Cardiac fibroblast (primary cell): ENCODE measurements at places on chromosomes 6 and 20.

GRCh38 chr6:170264086-170264485, 26.8 kb downstream of the DLL1 start:
- DNase-seq, result no peak

DNA sequence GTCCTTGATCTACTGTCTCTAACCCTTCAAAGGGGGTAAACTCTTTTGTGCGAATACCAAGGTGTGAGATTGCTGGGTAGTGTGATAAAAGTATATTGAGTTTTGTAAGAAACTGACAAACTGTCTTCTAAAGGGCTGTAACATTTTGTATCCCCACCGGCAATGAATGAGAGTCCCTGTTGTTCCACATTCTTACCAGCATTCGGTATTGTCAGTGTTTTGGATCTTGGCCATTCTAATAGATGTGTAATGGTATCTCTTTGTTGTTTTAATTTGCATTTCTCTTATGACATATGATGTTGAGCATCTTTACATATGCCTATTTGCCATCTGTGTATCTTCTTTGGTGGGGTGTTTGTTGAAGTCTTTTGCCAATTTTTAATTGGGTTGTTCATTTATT, 1090.7 kb downstream of the KIF16B start:
- DNase-seq, result no peak

GRCh38 chr6:152897807-152898399, 84.9 kb downstream of the FBXO5 start:
- peak; percentile 69 for DNase-seq

DNA sequence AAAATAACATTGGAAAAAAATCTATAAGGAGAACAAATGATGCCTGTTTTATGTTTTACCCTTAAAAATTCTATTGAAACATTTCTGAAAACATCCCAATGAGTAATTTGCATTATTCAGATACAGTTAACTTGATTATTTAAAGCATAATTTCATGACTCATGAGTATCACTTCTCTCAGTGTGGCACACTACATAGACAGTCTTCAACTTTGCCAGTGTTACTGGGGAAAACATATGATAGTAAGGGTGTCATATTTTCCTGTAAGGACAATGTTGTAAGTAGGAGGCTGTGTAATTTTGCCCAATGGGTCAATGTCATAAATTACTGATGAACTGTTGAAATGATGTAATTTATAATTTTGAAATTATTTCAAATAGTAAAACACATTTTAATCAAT, 125.5 kb downstream of the PHACTR1 start:
- no peak for DNase-seq

DNA sequence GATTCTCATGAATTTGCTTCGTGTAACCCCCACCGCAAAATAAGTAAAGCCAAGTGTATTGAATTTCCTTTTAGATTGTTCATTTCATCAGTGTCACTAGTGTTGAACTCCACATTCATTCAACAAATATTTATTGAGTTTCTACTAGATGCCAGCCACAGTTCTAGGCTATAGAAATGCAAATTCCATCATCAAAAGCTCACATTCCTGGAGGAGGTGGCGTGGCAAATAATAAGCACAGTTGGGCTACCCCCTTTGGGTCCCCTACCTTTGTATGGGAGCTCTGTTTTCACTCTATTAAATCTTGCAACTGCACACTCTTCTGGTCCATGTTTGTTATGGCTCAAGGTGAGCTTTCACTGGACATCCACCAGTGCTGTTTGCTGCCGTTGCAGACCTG, 12.7 kb upstream of the ME1 start:
- DNase-seq, result no peak

- no peak for DNase-seq
These were observed 1.6 kb upstream of the FAM135A start for GRCh38 chr6:70411542-70412251.

- DNase-seq, result peak; percentile 87
These were observed 21.2 kb upstream of the NFATC2 start for GRCh38 chr20:51563486-51564332.

- DNase-seq, result no peak
These were observed 105.9 kb downstream of the SESN1 start for GRCh38 chr6:108988765-108989164.

DNA sequence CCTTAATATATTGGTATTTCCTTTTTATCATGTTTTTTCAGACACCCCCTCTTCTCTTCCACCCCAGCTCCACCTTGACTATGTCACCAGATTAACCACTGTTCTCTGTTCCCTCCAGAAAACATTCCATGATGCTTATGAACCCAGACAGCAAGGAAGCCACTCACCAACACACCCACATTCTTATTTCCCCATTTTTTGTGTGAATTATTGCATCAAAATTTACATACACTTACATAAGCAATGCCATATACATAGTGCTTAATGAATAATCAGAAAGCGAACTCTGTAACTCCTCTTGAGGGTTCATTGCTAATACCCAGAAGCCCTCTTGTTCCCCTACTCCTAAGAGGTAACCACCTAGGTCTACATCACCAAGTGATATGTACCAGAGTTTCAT, 182.3 kb upstream of the CDYL start:
- no peak for DNase-seq

DNA sequence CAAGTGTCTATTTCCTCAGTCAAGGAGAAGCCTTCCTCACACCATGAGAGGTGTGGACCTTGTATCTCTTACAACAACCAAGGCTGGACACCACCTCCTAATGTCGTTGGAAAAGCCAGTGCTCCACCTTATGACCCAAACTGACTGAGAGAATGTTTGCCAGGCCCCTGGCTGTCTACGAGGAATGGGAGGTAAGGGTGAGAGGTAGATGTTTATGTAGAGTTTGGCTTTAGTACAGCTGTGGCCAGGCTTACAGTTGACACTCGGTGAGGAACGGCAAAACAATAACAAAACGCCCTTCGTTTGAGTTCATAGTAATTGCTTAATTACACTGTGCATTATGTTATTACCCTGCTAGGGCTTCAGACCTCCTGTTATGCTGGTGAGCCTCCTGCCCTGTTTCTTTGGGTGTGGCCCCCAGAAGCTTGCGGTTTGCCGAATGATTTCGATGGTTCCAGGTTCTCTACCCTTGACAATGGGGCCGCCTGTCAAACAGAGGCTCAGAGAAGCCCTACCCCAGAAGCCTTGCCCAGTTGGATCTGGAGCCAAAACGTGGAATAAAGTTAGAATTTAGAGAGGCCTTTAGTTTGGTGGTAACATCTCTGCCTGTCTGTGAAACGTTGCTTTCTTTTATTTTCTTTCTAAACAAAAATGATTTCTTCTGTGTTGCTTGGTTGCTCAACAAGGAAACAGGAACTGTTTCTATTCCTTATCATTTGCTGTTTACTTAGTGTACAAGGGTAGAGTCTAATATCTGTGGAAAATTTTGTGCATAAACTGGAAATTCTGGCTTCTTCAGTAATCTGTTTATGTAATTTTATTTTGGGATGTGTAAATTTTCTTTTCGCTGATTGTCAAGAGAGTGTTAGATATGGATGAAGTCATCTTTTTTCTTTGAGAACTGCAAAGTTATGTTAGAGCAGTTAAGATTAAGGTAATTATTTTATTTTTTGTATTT, 60.4 kb upstream of the FOXQ1 start:
- DNase-seq, result no peak

DNA sequence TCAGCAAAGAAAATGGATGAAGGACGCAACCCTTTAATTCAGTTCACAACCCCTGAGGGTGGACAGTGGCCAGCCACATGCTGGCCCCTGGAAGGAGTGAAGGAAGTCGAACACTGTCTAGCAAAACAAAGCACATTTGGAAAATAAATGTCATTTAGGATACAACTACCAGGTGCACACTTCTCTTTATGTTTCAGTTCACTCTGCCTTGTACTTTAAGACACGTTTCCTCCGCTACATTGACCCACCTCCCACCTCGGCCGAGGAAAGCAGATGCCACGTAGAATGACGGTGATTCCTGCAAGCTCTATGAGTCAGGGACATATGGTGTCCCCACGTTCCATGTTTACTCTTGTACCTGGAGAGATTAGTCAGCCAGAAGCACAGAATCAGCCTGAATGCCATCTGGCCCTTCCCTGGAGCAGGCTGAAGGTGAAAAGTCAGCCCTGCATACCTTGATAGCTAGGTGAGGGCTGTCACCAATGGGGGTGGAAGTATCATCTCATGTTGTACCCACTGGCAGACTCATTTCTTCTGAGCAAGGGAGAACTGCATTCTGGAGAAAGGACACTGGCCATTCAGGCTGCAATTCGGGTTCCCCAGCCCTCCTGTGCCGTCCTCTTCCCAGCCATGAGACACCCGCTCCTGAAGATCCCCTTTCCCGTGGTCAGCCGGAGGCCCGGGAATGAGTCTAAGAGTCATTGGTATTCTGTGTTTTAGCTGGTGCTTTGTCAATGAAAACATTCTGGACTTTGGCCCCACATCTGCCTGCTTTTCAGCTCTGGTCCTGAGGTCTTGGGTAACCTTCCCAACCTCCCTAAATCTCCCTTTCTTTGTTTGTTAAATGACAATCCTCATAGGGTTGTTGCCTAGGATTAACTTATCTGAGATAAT, 60.6 kb downstream of the FOXA2 start:
- DNase-seq, result no peak

- peak; percentile 82 for DNase-seq
These were observed 140.3 kb downstream of the COL12A1 start for GRCh38 chr6:75065523-75065922.

DNA sequence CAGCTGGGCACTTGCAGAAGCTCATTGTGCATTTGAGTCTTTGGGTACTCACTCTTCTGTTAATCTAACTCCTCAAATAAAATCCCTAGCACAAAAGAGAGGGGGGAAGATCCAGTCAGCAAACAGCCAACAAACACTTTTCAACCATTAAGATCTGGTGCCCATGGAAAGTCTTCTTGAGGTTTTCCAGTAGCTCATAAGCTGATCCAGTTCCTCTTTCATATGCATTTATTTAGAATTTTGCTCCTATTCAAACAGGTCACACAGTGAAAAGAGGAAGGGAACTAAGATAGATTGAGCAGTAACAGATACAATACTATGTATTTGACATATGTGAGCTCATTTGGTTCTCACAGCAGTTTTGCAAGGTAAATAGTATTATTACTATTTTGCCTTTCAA, 38.6 kb downstream of the HLA-DPB1 start:
- no peak for DNase-seq

DNA sequence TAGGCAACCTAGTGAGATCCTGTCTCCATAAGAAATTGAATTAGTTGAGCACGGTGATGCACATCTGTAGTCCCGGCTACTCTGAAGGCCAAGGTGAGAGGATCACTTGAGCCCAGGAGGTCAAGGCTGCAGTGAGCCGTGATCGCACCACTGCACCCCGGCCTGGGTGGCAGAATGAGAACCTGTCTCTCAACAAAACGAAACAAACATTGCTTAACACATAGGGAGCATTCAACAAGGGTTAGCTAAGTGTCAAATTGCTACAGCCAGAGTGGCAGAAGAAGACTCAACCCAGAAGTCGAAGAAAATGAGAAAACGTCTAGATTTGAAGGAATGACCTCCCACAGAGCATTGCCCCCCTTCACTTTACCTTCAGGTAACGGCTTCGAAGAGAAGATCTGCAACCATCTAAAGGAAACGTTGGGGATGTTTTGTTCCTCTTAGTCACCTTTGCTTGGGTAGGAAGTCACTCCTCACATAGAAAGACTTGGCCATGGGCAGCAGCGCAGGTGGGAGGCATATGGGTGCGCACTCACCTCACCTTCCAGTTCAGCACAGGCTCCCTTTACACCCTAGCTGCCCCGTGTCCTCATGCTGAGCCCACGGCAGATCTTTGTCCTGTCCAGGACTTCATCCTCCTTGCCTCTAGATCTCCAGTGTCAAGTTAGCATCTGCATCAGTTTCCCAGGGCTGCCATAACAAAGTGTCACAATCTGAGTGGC, 63.7 kb upstream of the SHLD1 start:
- DNase-seq, result no peak
